ENCODE measurements at places on chromosomes 3 and 15.

DNA sequence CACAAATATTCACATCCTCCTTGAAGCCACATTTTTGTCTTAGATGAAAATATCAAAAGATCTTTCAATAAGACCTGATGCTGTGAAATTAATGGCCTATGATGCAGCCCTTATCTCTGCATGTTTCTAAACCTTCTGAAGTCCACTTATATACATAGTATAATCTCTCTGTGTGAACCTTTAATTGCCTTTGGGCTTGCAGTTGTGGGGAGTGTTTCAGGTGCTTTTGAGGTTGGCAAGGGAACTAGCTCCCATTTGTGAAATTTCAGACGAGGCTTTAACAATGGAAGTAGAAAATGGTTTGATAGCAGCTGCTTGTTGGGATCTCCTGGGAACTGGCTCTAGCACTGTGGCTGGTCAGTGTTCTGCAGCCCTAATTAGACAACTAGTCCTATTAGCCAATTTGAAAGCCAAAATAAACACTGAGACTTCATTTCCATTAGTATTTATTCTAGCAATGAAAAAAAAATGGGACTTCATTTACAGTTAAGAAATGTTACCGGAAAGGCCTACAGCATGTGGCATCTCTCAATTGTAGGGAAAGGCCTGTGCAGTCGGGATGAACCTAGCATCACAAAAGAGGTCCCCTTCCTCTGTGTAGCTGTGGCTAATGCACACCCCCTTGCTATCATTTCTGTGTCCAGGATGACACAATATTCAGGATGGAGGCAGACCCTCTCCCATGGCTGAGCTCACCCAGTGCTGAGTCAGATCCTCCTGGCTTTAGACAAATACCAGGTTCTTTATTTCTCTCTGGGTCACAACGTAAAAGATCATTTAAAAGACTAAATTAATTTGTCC is 140.7 kb upstream of the TRIM42 start:
- no peak for DNase-seq

- DNase-seq: no peak
Measured at GRCh38 chr15:38035701-38036100, 101.3 kb downstream of the TMCO5A start.

GRCh38 chr3:12395349-12396012 is 88.8 kb upstream of the TSEN2 start:
- no peak for DNase-seq

GRCh38 chr3:78455712-78456433 is 1311.9 kb downstream of the ROBO1 start:
- DNase-seq: no peak

DNA sequence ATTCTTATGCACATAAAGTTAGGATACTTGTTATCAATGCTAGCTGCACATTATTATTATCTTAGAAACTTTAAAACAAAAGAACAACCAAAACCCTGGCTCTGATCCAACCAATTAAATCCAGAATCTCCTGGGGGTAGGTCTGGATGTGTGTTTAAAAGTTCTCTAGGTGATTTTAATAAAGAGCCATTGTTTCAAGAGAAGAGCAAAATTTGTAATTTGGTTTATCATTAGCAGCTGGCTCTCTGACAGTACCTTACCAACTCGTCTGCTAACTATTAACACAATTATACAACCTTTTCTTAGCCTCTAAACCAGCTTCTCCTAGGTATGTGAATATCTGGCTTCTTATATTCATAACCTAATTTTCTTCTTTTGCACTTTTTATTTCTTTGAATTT is 68.9 kb downstream of the IFT80 start:
- DNase-seq: no peak

DNA sequence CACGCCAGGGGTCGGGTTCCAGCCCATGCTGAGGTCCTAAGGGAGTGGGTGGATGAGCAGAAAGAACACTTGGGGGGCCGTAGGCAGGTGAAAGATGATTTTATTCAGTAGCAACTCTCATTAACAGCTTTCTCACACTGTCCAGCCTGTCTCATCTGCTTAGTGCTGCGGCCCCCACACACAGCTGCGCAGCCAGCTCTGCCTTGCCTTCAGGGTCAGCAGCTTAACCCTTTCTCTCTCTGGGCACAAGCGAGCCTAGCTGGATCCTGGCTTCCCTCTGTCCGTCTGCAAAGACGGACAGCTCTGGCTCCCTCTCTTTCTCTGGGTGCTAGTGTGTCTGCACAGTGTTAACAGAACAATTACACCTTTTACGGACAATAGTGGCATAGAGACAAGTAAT is 21.3 kb downstream of the NPAP1 start:
- DNase-seq: no peak

GRCh38 chr3:120762615-120763014 is 20.1 kb downstream of the GTF2E1 start:
- DNase-seq: no peak

GRCh38 chr3:7924228-7924627 is 577.4 kb upstream of the LMCD1 start:
- no peak for DNase-seq

- no peak for DNase-seq
Measured at GRCh38 chr15:48806151-48806550, 4.7 kb downstream of the CEP152 start.

- DNase-seq: no peak
Measured at GRCh38 chr3:142509079-142509478, 61.2 kb upstream of the XRN1 start.

DNA sequence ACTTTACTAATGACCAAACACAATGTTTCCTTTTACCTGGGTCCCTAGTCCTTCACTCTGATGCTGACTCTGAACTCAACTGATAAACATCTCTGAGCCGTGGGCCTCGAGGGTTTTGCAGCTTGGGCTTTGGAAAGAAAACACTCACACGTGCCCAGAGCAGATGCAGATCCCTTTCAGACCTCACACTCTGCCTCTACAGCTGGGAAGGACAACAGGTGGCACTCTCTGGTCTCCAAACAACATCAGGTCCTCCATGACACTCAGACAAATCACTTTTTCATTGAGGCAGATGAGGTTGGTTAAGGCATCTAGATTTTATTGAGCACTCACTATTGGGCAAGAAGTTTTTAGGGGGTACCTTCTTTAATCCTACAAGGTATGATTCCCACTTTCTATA is 64.7 kb upstream of the NTRK3 start:
- no peak for DNase-seq

DNA sequence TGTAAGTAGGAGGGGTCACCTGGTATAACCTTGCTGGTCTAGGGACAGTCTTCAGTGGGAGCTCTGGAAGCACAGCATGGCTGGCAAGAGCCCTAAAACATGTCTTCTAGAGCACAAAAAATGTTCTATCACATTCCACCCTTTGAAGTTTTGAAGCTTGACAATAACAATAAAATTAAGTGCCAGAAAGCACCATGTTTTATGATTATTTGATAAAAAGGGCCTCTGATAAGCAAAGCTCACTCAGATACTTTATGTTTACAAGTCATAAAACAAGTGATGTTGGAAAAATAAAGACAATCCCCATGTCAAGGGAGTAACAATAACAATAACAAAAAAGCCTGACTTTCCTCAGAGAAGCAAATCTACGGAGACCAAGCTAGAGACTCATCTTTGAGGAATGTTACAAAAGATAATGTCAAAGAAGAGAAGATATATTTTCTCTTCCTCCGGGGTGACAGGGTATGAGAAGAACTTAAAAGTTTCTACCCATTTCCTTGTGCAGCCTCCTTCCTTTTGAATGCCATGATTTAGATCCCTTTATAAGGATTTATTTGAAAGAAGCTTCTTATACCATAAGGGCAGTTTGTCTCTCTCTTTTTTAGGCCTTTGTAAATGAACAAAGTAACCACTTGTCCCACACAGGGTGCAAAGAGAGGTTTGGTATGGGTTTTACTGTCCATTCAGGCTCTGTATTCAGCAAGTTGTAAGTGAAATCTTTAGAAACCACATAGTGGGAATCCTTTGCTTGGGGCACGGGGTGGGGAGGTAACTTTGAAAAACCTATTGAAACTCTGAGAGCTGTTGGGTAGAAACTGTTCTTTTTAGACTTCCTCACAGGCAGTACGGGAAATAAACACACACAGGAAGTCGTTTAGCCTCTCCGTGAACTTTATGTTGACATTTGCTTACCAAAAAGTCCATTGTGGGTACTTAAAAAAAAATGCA is 109.6 kb upstream of the RBMS3 start:
- no peak for DNase-seq

DNA sequence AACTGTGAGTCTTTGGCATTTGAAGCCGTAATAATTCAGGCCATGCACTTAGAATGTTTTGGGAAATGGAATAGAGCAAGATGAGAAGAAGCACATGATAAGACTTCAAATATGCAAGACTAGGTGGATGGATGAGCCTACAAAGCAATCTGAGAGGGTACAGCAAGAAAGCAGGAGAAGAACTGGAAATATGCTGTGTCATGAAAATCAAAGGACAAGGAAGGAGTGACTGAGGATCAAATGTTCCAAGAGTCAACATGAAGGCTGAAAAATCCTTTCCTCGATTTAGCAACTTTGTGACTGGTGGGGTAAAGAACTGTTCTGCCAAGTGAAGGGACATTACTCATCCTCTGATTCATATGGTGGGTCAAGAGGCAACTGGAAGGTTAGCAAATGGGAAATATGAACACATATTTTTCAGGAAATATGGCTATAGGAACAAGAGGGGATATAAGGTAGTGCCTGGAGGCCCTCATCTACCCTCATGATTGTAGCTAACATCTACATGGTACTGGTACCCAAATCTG is 803.7 kb upstream of the ARRDC4 start:
- DNase-seq: no peak

DNA sequence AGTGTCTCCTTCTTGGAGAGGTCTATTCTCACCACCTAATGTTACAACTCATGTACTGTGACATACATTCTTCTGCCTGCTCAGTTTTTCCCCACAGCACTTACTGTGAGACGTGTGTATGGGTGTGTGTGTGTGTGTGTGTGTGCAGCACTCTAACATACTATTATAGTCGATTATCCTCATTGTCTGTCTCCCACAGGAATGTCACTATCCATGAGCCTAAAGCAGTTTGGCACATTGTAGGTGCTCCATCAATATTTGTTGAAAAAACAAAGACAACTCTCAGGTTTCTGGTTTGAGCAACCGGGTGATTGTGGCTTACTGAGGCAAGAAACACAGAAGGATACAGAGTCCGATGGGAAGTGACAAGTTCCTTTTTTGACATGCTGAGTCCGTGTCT is 8.6 kb upstream of the ZNF148 start:
- DNase-seq: no peak

DNA sequence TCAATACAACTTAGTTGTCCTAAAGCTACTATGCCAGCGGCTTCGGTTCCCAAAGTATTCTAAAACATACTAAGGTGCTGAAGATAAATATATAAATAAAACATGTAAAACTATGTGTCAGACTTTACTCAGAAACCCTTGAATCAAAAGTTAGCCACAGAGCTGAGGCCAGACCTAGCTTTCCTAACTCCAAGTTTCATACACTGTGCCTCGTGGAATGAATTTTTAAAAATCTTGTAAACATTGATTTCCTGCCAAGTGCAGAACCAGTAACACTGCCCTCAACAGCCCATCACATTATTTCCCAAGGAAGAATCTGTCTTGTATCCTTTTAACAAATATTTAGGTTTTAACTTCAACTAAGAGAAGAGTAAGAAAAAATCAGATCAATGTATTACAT is 36.4 kb downstream of the TAMM41 start:
- DNase-seq: no peak

DNA sequence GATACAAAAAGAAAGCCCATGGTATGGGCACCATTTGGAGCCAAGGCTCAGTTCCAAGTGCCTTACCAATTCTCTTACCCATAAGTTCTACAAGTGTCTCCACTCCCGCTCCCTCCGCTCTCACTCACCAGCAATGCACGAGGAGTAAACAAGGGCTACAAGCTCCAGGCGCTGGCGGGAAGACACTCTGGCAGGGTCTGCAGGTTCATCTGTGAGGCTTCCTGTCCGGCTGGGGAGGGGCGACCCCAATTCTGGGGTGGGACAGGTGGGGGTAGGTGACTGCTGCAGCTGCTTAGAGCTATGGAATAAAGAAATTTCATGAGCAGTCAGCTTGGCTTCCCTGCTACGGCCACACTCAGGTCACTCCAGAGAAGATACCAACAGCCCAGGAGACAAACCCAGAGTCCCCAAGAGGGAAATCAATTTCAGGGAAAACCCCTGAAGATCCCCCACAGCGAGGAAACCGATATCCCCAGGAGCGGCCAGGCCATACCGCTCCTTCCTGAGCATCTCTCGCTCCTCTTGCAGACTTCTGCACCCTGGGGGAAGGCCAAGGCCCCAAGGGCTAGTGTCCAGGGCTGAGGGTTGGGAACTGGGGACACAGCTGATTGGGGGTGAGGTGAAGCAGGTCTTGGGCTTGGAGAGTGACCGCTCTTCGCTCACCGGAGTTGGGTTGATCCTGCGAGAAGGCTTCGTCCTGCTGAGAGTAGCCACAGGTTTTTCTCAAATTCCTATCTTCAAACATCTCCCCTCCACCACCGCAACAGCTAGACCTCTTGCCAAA is 1.4 kb downstream of the CDAN1 start:
- DNase-seq: no peak

DNA sequence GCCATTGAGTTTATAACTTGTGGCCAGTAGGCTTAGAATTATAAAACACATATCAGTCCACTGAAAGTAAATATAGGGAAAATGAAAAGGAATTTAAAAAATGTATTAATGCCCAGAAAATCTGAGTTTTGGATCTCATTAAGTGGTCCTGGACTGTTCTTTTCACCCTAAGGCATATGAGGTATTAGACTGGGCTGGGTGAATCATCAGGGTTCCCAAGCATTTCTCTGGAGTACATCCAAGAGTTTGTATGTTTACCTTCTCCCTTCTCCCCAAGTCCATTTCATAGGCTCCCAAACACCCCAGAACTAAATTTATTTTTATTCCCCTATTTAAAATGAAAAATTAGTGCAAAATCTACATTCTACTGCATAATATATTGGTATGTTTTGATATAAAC is 31.9 kb upstream of the SPTSSB start:
- no peak for DNase-seq

- no peak for DNase-seq
Measured at GRCh38 chr15:65912235-65912634, 42.9 kb downstream of the RAB11A start.

- DNase-seq: no peak
Measured at GRCh38 chr15:86610038-86610437, 530.4 kb downstream of the AGBL1 start.

GRCh38 chr15:84962955-84963354 is 18.7 kb upstream of the PDE8A start:
- no peak for DNase-seq

All from amniotic stem cell (primary cell).